CD8-positive, alpha-beta memory T cell (primary cell): ENCODE measurements at places on chromosomes 16 and 17. TPM values are rescaled to one million over a fixed set of nuclear protein-coding genes. Genes with fewer than 3 reads are reported as not detected.

Gene CCL8
- total RNA-seq, result not detected

Gene HBQ1
- total RNA-seq, result not detected

Gene CEP131
- total RNA-seq, result 13.3 TPM

Gene DPEP1
- not detected for total RNA-seq

Gene KRTAP4-5
- not detected for total RNA-seq

Gene SLC35G6
- total RNA-seq, result not detected

Gene MAPT
- total RNA-seq, result 0.42 TPM

Gene GPR139
- total RNA-seq, result not detected

Gene TNFRSF13B
- not detected for total RNA-seq

Gene SLX1A
- 63.6 TPM for total RNA-seq

Gene RTN4RL1
- 1.2 TPM for total RNA-seq

Gene ABI3
- 48.5 TPM for total RNA-seq

Gene ALOX15B
- not detected for total RNA-seq

Gene UQCRC2
- total RNA-seq, result 209 TPM

Gene NPIPB13
- 10.2 TPM for total RNA-seq

Gene PYDC1
- not detected for total RNA-seq

Gene FGF11
- total RNA-seq, result 1.1 TPM
